Activated T-helper 9 cell treated with anti-CD3 and anti-CD28 coated beads, Interleukin-2, amount 50 U/mL, for 16 hours (primary cell): ENCODE measurements at places on chromosomes 16 and 17.
A peak's percentile ranks its signal among the peaks of the same experiment; 100 is the strongest.

DNA sequence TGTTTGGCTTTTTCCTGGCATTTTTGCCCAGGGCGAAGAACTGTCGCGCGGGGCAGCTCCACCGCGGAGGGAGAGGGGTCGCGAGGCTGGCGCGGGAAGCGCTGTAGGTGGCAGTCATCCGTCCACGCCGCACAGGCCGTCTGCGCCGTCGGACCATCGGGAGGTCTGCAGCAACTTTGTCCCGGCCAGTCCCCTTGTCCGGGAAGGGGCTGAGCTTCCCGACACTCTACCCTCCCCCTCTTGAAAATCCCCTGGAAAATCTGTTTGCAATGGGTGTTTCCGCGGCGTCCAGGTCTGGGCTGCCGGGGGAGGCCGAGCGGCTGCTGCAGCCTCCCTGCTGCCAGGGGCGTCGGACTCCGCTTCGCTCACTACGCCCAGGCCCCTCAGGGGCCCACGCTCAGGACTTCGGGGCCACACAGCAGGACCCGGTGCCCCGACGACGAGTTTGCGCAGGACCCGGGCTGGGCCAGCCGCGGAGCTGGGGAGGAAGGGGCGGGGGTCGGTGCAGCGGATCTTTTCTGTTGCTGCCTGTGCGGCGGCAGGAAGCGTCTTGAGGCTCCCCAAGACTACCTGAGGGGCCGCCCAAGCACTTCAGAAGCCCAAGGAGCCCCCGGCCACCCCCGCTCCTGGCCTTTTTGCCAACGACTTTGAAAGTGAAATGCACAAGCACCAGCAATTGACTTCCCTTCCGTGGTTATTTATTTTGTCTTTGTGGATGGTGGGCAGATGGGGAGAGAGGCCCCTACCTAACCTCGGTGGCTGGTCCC, 2.3 kb upstream of the CBX4 start:
- no peak for DNase-seq

GRCh38 chr17:9467518-9467917, 108.1 kb downstream of the STX8 start:
- DNase-seq, result no peak

DNA sequence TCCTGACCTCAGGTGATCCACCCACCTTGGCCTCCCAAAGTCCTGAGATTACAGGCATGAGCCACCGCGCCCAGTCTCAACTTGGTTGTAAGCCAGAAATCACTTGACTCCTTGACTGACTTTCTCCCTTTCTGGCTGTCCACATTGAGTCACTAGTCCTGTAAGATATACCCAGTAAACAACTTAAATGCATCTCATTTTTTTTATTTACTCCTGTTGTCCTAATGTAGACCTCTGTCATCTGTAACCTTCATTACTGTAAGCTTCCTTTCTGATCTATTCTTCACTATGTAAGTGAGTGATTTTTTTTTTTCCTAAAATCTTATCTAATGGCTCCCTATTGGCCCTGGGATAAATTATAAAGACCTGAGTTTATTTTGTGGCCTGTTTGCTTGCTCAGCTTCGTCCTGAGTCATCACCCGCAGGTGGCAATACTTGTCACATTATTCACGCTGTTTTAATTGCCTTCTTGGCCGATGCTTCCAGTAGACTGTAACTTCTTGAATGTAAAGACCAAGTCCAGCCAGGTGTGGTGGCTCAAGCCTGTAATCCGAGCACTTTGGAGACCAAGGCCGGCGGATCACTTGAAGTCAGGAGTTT, 41.0 kb downstream of the PAFAH1B1 start:
- DNase-seq, result no peak

DNA sequence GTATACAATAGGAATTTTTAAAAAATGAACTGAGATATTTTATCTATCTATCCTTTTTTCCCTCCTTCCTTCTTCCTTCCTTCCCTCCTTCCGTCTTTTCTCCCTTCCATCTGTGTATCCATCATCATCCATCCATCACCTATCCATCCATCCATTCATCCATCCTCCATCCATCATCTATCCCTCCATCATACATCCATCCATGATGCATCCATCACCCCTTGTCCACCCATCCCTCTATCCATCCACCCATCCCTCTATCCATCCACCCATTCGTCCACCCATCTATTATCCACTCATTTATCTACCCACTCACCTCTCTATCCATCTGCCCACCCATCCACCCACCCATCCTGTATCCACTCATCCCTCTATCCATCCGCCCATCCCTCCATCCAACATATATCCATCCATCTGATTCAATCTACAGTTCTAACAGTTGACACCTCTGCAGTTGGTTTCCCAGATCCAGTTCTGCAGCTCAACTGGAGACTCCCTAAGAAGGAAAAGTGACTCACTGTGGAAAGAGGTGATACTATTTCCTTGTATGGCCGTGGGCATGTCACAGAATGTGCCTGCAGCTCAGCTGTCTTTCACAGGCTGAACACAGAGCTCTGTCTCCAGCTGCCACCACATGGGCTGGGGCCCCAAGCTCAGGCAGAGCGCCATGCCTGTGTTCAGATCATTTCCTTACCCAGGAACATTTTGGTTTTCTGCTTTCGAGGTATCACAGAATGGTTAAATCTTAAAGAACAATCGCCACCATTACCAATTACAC, 130.8 kb downstream of the XYLT1 start:
- DNase-seq, result no peak

DNA sequence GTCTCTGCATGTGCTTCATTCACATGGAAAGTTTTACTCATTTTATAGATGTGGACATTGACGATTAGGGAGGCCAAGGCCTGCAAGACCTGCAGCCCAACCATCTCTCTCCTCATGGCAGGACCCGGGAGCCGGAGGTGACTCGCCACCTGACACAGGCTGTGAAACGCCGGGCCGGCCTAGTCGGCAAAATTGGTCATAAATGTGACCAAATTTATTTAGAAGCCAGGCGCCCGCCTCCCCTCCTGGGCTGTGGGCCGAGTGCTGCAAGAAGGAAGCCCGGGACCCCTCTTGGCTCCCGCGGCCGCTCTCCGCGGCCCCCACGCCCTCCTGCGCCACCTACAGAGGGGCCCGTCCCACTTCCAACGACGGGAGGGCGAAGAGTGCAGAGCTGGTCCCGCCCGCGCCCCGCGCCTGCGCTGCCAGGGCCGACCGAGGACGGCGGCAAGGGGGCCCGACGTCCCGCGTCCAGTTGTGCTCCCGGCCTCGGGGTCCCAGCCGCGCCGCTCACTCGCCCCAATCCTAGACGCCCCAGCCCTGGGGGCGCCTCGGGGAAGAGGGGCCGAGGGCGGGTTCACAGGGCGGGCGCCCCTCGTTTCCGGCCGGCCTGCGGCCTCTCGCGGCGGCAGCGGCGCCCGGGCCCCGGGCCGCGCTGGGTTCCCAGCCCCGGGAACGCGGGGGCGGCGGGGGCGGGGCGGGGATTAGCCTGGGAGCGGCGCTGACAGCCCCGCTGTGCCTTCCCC, 47.5 kb downstream of the WNT3 start:
- DNase-seq, result no peak

- no peak for DNase-seq
Measured at GRCh38 chr16:81734632-81735434, 44.3 kb upstream of the PLCG2 start.

DNA sequence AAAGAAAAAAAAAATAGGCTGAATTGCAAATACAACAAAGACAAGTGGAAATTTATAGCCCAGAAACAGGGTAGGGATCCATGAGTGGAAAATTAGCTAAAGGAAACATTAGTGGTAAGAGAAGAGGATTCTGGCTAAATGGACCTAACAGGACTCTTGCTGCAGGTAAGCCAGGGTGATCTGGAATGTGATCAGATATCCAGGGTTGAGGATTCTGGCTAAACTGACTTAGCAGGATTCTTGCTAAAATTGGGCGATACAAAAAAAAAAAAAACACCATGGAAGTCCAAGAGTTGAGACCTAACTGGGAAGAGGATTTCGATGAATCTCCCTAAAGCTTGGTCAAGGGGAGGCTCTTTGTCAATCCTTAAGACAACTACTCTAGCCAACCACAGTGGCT, 61.7 kb upstream of the ATF7IP2 start:
- DNase-seq, result no peak

DNA sequence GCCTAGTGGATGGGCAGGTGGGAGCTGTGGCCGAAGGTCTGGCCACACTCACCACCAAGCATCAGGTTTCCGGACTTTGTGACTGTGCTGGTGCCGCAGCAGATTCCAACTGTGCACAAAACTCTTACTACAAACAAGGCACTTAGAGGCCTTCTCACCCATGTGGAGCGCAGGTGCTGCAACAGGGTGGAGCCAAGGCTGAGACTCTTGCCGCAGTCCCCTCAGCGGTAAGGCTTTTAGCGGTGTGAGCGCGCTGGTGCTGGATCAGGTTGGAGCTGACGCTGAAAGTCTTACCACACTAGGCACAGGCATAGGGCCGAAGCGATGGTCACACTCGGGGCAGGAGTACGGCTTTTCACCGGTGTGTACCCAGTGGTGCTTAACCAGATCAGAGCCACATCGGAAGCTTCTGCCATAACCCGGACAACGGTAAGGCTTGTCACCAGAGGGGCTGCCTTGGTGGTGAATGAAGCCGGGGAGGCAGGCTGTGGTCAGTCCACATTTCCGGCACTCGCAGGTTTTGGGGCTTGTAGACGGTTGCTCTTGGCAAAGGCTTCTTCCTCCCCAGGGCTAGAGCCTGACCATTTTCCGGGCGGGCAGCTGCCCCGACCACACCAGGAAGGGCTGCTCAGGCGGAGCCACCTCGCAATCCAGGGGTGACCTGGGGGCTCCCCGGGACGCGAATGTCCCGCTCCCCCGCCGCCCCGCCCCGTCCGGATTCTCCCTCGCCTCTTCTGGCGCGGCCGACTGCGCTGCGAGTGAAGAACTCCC, 1.0 kb upstream of the ARMC5 start:
- peak; percentile 48 for DNase-seq

GRCh38 chr17:40004072-40004471, 11.2 kb upstream of the CSF3 start:
- no peak for DNase-seq

GRCh38 chr16:1097800-1098199, 1.8 kb upstream of the C1QTNF8 start:
- no peak for DNase-seq

DNA sequence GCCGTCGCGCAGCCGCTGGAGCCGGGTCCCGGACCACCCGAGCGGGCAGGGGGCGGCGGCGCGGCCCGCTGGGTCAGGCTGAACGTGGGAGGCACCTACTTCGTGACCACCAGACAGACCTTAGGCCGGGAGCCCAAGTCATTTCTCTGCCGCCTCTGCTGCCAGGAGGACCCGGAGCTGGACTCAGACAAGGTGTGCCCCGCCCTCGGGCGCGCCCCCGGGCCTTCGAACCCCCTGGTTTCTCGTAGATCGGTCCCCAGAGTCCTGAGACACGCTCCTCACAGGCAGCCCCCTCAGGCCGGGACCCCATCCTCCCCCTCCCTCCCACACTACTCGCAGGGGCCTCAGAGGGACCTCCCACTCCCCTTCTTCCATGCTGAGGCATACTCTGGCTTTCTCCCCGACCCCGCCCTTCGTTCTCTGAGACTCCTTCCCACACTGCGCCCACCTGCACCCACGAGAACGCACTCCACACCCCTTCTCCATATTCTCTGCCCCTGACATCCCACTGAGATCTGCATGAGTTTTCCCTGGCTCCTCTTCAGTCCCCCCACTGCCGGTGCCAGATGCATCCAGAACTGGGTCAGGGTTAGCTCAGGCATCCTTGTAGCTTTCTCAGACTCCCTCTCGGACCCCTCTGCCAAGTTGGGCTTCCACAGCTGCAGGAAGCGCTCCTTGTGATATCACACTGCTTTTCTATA, 523 bp downstream of the KCTD2 start:
- no peak for DNase-seq

GRCh38 chr17:51147650-51148049, 5.7 kb upstream of the NME1 start:
- no peak for DNase-seq

GRCh38 chr16:26765087-26765486, 301.6 kb upstream of the C16orf82 start:
- DNase-seq, result no peak

- DNase-seq, result no peak
Measured at GRCh38 chr17:29190039-29190438, 9.8 kb upstream of the MYO18A start.

DNA sequence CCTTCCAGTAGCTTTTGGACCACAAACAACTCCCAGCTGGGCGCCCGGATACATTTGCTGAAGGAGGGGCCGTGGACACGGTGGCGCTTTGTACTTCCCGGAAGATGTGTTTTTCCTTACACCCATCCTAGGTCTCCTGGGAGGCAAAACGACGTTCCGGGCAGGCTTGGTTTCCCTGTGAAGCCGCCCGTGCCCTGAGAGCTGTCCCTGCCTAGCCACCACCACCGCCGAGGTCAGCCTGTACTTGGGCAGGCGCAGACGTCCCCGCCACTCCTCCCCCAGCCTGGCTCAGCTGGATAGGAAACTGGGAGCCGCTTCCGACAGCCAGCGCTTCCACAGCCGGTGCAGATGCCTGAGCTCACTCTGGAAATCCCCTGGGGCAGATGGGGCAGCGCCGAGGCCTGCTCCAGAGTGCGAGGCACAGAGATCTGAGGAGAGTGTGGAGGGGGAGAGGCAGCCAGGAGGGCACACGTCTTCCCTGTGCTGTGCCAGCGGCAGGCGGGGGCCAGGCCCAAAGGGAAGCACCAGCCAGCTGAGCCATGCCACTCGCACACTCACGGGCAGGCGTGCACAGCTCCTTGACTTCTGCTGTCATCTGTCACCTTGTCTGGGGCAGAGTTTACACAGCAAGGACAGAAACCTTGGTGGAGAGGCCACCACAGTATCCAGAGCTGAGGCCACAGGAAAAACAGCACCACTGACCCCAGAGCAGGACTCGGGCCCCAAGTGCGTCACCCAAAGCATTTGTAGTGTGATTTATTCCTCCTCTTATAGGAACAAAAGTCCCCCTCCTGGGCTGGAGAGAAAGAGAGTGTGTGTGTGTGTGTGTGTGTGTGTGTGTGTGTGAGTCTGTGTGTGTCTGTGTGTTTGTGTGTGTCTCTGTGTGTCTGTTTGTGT, 3.0 kb downstream of the RHBDF2 start:
- DNase-seq, result no peak
